B cell (primary cell): ENCODE measurements at places on chromosomes 7 and 10.
A peak's percentile ranks its signal among the peaks of the same experiment; 100 is the strongest.

DNA sequence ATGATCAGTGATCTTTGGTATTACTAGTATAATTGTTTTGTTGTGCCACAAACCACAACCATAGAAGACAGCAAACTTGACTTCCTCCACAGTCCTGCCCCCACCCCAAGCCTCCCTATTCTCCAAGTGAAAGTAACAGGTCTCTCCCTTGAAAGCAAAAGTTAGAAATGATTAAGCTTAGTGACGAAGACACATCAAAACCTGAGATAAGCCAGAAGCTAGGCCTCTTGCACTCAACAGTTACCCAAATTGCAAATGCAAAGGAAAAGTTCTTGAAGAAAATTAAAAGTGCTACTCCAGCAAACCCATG lies 7.5 kb downstream of the SAR1A start:
- DNase-seq: no peak

DNA sequence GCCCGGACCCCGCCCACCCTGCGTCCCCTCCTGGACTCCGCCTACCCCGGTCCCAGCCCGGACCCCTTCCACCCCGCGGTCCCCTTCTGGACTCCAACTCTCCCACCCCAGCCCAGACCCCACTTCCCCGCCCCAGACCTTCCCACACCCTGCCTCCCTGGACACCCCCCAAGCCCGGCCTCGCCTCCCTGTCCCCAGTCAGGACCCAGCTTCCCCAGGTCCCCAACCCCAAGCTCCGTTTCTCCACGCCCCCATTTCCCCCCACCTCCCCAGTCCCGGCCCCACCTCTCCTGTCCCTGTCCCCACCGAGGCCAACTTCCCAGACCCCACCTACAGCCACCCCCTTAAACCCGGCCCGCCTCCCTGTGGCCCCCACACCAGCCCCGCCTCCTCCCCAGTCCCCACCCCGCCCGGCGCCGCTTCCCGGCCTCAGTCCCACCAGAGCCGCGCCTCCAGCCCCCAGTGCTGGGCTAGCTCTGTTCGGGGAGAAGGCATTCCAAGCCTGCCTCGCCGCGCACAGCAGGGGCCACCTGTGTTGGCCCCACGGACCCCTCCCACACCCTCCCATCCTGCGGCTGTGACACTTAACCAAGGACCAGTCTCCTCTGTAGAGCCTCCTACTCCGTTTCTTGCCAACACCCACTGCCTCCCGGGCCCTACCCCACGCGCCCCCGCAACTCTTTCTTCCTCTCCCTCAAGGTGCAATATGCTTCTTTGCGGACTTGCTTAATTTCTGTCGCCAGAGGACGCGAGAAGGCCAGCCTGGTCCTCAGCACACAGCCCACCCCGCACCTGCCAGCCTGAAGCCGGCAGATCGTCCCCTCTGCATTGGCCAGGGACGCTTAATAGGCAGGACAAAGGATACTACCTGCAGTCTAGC lies 736 bp upstream of the ITIH5 start:
- DNase-seq: peak; percentile 20

DNA sequence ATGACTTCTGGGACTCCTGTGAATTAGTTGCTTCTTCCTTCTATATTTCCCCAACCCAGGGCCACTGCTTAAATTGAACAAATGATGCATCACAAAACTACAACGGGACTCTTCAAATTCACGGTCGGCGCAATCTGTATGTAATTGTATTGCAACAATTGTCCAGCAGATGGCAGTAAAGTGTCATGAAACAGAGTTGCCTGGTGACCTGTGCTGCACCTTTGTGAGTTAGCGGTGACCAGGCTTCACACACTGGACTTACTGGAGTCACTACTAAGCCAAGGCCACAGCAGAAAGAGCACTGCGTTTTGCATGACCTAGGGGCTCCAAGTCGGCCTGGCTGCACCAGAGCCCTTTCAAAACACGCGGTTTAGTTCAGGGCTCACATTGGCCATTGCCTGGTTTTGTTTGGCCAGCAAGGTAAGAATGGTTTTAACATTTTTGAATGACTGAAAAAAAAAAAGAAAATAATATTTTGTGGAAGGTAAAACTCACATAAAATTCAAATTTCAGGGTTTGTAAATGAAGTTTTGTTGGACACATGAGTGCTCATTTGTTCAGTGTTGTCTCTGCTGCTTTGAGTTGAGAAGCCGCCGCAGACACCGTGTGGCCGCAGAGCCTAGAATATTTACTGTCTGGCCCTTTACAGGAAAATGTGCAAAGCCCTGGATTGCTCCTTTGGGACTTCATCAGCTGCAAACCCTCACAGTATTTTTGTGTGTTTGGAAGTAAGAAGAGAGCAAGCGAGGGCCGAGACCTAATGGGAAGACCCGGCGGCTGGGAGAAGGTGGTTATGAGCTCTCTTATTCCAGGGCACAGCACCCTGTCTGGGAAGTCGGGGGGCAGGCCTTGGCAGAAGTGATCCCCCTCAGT lies 23.2 kb upstream of the ZNF32 start:
- DNase-seq: peak; percentile 72

DNA sequence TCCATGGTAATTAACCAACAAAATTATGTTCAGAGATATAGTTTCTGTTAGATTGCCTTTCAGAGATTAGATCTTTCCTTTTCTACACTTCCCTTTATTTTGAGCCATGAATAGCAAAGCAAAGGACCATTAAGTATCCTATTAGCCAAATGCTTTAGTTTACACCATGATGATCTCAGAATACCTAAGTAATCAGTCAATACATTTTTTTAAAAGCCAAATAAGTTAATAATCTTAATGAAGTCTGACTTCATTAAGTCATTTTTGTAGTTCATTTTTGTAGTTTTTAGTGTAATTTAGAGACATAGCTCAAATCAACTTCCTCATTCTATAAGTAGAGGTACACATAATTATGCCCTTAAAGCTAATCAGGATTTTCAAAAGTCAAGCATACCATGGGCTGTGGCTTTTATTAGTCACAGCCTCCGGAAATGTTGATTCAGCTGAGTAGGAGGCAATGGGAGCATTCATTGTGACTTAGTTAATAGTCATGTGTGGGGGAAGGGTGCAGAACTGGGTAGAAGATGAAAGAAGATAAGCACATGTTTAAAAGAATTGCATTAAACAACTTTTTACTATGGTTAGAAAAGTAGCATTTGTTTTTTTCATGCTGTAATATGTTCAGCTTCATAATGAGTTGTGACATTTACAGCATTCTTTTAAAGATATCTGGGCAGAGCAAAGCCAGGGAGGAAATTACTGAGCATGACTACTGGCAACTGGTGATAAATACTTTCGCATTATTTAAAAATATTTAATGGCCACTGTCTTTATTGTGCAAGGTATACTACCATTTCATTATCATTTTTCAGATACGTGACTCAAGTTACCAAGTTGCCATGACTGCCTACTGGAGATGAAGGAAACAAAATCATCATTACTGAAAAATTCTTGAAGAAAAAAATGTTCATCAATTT lies 57.3 kb upstream of the CCDC71L start:
- DNase-seq: peak; percentile 73

DNA sequence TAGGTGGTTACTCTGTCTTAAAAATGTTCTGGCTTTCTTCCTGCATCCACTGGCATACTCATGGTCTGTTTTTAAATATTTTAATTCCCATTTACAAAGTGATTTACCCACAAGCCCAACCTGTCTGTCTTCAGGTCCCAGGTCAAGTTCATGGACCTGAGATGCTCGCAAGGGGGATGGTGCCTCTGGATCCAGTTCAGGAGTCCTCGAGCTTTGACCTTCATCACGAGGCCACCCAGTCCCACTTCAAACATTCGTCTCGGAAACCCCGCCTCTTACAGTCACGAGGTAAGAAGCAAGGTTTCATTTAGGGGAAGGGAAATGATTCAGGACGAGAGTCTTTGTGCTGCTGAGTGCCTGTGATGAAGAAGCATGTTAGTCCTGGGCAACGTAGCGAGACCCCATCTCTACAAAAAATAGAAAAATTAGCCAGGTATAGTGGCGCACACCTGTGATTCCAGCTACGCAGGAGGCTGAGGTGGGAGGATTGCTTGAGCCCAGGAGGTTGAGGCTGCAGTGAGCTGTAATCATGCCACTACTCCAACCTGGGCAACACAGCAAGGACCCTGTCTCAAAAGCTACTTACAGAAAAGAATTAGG lies 8.7 kb downstream of the ZKSCAN1 start:
- DNase-seq: no peak

GRCh38 chr10:21314906-21315644 lies 210.4 kb downstream of the SKIDA1 start:
- DNase-seq: no peak

DNA sequence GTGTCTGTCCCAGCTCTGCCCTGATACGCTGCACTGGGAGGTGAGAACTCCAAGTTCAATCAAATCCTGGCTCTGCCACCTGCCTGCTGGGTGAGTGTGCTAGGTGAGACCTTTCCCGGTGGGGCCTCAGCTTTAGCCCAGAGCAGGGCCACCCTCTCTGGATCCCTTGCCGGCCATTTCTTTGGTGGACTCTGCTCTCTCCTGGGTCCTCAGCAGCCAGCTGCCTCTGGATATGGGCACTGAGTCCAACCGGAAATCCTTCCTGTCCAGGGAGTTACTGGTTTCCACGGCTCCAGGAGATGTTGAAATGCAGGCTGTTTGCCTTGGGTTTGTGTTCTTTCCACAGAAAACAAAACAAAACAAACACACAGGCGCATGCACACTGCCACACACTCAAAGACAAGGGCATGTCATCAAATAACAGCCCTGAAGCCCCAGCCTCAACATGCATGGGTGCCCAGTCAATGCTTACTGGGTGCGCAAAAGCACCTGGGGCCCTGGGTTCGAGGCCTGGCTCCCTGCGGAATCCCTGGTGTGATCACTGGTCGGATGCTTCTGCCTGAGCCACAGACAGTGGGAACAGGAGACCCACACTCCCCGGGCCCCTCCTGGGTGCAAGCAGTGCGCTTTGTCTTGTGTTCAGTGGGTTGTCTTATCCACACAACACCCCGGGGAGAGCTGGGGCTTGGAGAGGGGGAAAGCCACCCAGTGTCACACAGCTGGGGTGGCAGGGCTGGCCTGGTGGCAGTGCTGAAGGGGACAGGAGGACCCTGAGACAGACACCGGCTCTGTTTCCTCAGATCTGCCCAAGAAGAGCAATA lies 33.1 kb downstream of the PPIF start:
- no peak for DNase-seq

DNA sequence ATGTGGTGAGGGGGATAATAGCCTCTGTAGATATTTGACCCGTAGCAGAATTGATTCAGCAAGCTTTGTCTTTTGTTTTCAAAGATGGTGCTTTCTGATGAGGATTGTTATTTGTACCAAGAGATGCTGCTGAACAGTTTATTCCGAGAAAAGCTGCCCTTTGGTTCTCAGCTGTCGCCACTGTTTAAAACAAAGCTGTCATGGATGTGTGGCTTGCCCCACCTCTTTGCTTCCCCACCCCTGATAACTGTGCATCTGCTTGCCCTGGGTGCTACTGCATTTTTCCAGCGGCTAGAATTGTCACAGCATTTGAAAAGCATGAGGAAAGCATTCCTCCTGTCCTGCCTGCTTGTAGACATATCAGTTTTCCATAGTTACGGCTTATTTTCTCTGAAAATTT lies 226.9 kb upstream of the CSTF2T start:
- no peak for DNase-seq

- DNase-seq: no peak
Measured at GRCh38 chr10:113135025-113135424, 185.0 kb downstream of the TCF7L2 start.

- DNase-seq: no peak
Measured at GRCh38 chr10:62710182-62710581, 94.3 kb upstream of the ADO start.

GRCh38 chr10:44724415-44725174 lies 186.5 kb upstream of the TMEM72 start:
- no peak for DNase-seq

DNA sequence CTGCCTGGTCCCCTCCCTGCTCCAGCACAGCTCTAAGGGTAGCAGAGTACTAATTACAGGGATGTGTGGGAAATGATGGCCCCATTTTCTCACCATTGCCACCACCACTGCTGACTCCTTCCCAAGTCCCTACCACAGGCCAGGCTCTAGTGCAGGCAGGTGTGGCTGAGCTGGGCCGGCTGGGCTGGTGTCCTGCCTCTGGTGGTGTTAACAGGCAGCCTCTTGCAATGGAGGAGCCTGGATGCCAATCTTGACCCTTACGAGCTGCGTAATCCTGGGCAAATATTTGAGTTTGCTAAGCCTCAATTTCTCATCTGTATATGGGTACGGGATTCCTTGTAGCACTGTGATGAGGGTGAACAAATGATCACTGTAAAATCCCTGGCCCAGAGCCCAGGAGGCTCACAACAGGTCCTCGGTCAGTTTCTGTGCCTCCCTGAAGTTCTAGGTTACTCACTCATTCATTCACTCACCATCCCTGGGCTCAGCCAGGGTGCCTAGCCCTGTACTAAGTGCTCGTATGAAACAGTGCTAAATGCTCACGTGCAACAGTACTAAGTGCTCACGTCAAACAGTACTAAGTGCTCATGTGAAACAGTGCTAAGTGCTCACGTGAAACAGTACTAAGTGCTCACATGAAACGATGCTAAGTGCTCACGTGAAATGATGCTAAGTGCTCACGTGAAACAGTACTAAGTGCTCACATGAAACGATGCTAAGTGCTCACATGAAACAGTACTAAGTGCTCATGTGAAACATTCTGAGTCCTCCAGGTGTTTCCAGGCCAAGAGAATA lies 2.3 kb upstream of the FZD9 start:
- DNase-seq: no peak

GRCh38 chr10:50622706-50623662 lies 772 bp downstream of the SGMS1 start:
- no peak for DNase-seq

DNA sequence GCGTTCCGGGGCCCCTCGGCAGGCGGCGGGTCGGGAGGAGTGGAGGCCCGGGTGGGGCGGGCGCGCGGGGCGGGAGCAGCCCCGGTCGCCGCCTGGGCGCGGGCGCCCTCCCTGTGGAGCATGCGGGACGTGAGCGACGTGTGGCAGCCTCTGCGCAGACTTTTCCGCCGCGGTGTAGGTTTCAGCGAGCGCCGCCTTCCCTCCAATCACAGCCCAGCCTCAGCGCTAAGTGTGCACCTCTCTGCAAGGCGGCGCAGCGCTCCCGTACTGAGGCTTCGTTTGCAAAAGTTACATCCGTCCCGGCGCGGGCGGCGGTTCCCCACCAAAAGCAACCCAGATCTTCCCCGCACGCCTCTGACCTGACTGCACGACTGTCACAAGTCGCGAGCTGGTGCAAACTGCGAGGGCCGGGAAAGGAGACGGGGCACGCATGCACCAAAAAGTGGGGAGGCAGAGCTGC lies 1.2 kb upstream of the PFKFB3 start:
- peak; percentile 76 for DNase-seq

- DNase-seq: no peak
Measured at GRCh38 chr10:118977022-118977599, 52.4 kb upstream of the NANOS1 start.

- DNase-seq: no peak
Measured at GRCh38 chr10:63084690-63085382, 48.3 kb upstream of the NRBF2 start.

GRCh38 chr7:147911201-147911601 lies 679.4 kb upstream of the C7orf33 start:
- DNase-seq: no peak

- DNase-seq: no peak
Measured at GRCh38 chr7:74040101-74040790, 12.3 kb downstream of the ELN start.

GRCh38 chr7:82053453-82054032 lies 283.7 kb upstream of the HGF start:
- DNase-seq: no peak
